ENCODE measurements at places on chromosomes 13 and 19. TPM values are rescaled to one million over a fixed set of nuclear protein-coding genes. Genes with fewer than 3 reads are reported as not detected.
A peak's percentile ranks its signal among the peaks of the same experiment; 100 is the strongest.

- DNase-seq: peak; percentile 65
Measured at GRCh38 chr13:29532116-29532515, 63.4 kb downstream of the SLC7A1 start.

GRCh38 chr19:17802137-17802858 is 7.4 kb downstream of the B3GNT3 start:
- no peak for DNase-seq

GRCh38 chr19:48795685-48796070 is 15.2 kb downstream of the BCAT2 start:
- DNase-seq: peak; percentile 74

DNA sequence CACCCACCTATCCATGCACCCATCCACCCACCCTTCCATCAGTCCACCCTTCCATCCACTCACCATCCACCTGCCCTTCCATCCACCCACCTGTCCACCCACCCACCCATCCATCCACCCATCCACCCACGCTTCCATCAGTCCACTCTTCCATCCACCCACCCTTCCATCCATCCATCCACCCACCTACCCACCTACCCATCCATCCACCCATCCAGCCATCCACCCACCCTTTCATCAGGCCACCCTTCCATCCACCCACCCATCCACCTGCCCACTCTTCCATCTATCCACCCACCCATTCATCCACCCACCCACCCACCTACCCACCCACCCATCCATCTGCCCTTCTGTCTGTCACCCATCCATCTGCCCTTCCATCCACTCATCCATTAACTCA is 17.0 kb downstream of the KLHL26 start:
- DNase-seq: no peak

DNA sequence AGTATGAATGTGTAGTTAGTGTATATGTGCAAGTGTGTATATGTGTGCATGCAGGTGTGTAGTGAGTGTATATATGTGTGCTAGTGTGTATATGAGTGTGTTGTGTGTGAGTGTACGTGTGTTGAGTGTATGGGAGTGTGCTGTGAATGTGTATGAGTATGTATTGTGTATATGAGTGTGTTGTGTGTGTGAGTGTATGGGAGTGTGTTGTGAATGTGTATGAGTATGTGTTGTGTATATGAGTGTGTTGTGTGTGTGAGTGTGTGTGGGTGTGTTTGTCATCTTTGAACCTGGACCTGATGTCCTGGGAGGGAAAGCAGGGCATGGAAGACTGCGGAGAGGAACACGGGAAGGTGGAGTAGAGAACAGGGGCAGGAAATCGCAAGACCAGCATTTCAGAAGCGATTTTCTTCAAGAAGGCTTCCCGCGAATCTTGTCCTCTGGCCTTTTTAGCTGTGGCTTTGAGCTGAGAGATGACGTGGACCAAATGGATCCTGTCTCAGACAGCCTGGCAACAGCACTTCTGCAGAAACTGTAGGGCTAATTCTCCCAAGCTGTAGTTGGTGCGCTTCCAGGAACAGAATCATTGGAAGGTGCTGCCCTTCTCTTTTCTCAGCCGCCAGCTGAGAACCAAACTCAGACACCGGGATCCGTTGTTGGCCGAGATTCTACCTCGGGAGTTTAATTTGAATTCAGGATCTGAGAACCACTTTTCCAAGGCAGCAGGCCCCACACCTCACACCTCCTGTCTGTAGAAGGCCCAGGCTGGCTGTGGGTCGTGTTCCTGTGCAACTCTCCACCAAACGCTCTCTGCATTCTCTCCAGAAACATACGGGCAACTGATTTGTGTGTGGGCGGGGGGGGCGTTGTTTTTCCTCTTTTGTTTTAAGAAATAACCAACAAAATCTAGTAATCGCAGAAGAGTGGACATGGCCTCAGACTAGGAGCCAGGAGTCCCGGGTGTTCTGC is 94.7 kb upstream of the RAP2A start:
- DNase-seq: peak; percentile 77

- peak; percentile 52 for DNase-seq
Measured at GRCh38 chr13:97502181-97502580, 68.2 kb downstream of the RAP2A start.

DNA sequence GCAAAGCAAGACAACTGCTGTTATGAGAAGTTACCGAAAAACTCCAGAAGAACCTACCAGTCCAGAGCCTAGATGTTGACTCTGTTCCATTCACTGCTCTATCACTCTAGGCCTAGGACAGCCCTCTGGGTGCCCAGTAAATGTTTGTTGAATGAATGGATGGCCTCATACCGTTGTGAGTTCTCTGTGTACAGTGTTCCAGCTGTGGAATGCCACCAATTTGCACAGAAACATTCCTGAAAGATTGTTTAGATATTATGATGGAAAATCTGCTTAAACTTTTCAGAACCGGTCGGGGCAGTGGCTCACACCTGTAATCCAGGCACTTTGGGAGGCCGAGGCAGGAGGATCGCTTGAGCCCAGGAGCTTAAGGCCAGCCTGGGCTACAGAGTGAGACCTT is 1.3 kb upstream of the FBL start:
- no peak for DNase-seq

- no peak for DNase-seq
Measured at GRCh38 chr13:41613471-41613870, 156.1 kb downstream of the RGCC start.

DNA sequence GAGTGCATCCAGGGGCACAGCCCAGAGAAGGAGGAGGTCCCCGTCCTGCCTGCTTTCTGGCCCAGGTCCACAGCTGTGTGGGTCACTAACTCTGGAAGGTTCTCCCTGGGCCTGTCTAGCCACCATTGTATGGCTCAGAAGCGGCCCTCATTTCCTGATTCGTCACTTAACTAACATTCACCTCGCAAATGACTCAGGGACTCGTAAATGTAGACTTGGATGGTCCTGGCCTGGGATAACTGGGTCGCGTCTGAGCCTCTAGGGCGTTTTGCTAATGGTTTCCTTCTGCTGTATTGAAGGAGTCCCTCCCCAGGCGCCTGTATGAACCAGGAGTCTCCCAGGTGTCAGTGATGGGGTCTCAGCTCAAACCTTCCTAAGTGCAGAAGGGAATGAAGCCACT is 162.8 kb downstream of the ZNF536 start:
- DNase-seq: no peak

DNA sequence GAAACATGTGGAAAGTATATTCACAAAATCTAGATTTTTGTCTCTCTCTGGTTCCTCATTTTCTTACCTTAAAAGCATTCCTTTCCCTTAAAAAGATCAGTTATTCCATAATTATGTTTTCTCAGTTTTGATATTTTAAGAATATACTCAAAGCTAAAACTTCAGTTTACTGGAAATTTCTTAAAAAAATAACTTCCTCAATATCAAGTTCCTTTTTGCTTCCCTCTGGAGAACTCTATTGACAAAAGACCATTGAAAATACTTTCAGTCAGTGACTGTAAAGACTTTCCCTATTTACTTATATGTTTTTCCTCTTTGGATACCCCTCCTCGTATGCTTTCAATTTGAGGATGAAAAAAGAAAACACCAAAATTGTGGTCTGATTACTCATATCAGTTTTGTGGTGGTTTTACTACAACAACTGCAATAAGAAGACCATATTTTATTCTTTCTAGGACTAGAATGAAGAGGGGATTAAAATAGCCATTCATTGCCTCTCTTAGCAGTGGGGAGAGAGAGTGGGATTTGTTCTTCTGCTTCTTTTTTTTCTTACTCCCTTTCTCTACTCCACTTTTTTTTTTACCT is 113.2 kb downstream of the ESD start:
- DNase-seq: no peak

The RNF113B gene
- total RNA-seq: not detected

The NCAN gene
- 0.49 TPM for total RNA-seq

The FGF21 gene
- total RNA-seq: not detected

The CD209 gene
- 5.8 TPM for total RNA-seq

The ZIC5 gene
- not detected for total RNA-seq

All from skin of body (tissue), 3 donors.